ENCODE measurements at places on chromosomes 5 and 9. TPM values are rescaled to one million over a fixed set of nuclear protein-coding genes. Genes with fewer than 3 reads are reported as not detected.
A peak's percentile ranks its signal among the peaks of the same experiment; 100 is the strongest.

DNA sequence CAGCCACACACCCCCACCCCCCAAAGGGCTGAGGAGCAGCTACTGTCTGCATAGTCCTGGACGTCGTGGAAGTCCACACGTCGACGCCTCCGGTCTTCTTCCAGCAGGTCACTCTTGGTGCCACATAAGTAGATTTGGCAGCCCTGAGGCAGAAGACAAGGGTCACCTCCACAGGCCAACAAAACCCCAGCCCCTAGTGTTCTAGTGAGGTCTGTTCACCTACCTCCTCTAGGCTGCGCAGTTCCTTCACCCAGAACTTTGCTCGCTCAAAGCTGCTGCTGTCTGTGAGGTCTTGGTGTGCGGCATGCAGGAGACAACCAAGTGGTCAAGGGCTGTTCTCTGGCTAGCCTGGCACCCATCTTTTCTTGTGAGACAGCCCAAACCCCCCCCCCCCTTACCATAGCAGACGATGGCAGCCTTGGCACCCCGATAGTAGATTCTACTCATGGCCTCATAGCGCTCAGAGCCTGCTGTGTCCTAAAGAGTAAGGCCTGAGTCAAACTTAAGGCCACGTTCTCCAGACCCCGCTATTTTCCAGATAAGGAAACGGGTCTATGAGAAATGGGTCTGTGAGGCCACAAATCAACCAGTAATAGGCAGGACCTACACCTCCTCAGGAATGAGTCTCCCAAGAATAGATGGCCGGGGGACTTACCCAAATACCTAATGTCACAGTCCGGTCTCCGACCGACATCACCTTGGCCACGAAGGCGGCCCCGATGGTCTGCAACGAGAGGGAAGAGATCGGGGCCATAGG is 987 bp downstream of the RAB24 start:
- H3K36me3 ChIP-seq, result peaks cover 21% of the 10 kb centered on the region
- H3K27me3 ChIP-seq, result no peaks in the 10 kb centered on the region
- no peak overlapping the region for H3K27ac ChIP-seq
- H3K4me3 ChIP-seq, result peak overlapping the region; percentile 87
- no peak for DNase-seq

GRCh38 chr9:34665067-34665380 is 2.6 kb upstream of the CCL27 start:
- H3K27ac ChIP-seq, result no peak overlapping the region
- no peak for DNase-seq
- H3K27me3 ChIP-seq, result no peaks in the 10 kb centered on the region

DNA sequence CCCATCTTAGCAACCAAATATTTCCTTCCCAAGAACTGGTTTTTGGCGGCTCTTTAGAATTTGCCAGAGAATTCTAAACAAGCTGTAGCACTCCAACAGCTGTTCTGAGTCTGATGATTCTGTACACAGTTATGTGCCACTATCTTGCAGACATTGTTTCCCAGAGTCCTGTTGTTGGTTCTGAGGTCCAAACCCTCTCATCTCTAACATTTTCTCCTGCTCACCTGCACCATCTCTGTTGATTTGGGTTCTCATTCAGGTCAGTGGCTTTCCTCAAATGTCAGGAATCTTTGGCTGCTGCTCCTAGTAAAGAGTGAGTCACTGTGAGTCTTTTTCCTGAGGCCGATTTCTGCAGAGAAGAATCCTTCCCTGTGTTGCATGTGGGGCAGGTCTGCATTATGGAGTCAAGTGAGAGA is 50.0 kb downstream of the CAMSAP1 start:
- no peak overlapping the region for H3K27ac ChIP-seq
- peaks cover 8% of the 10 kb centered on the region for H3K36me3 ChIP-seq
- no peak overlapping the region for H3K4me3 ChIP-seq

- H3K4me3 ChIP-seq, result no peak overlapping the region
- H3K36me3 ChIP-seq, result no peaks in the 10 kb centered on the region
- H3K27ac ChIP-seq, result no peak overlapping the region
- no peaks in the 10 kb centered on the region for H3K27me3 ChIP-seq
Measured at GRCh38 chr5:35516271-35516670, 101.4 kb upstream of the SPEF2 start.

DNA sequence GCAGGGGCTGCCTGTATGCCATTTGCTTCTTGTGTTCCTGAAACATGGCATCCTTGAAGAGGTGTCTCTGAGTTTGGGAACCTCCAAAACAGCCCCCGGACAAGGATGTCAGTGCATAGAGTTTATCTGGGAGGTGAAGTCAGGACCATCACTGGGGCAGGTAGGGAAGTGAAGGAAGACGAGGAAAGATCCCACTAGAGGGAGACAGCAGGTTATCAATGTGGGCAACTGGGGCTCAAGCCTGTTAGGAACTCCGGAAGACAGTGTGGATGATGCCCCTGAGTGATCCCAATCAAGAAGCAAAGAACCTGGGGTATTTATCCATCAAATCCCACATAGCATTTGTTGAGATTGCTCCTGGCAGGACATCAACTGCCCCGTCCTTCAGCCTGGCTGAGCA is 233.1 kb downstream of the AGTPBP1 start:
- H3K27ac ChIP-seq, result no peak overlapping the region
- H3K36me3 ChIP-seq, result no peaks in the 10 kb centered on the region
- no peak for DNase-seq
- H3K27me3 ChIP-seq, result no peaks in the 10 kb centered on the region
- H3K4me3 ChIP-seq, result no peak overlapping the region
- H3K4me1 ChIP-seq, result no peaks in the 10 kb centered on the region

- peak overlapping the region; percentile 67 for H3K27ac ChIP-seq
- H3K27me3 ChIP-seq, result no peaks in the 10 kb centered on the region
- no peaks in the 10 kb centered on the region for H3K36me3 ChIP-seq
- H3K4me3 ChIP-seq, result peak overlapping the region; percentile 46
Measured at GRCh38 chr5:147509041-147509709, 693 bp downstream of the DPYSL3 start.

DNA sequence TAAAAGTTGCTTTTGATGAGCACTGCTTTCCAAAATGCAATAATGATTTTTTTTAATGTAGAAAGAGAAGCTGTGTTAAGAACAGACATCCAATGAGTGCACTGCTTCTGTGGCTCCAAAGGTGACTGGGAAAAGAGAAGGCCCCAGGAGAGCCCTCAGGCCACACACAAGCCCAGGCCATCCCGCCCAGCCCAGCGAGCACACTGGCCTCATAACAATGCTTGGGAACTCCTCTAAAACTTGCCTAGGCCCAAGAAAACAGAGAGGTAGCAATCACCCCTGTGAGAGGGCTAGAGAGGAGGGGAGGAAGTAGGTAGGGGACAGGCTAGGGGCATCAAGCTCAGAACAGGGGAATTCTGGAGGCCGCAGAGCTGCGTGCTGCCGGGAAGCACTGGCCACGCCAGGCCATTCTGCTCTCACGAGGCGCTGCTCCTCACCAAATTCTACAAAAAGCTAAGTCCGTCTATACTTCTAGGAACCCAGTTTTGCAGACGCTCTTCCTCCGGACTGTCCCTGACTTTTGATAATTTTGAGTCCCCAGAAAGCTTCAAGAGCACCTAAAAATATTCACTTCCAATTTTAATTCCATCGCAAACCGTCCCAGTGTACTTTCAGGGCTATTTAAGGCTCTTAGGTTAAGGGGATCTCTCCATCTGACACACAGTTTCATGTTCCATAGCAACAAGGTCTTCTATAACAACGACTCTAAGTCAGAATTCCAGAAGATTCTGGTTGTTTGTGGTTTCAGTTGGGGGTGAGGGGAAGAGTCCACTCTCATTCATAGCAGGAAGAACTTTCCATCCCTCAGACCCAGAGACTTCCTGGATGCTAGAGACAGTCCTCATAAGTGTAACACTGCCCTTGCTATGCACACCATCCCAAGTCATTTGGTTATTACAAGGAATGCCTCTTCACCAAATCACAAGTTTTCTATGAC is 51.0 kb downstream of the HABP4 start:
- H3K36me3 ChIP-seq, result no peaks in the 10 kb centered on the region
- DNase-seq, result no peak
- no peaks in the 10 kb centered on the region for H3K27me3 ChIP-seq
- H3K27ac ChIP-seq, result no peak overlapping the region
- no peak overlapping the region for H3K4me3 ChIP-seq
- no peaks in the 10 kb centered on the region for H3K4me1 ChIP-seq

- peaks cover 46% of the 10 kb centered on the region for H3K4me1 ChIP-seq
- H3K27me3 ChIP-seq, result no peaks in the 10 kb centered on the region
- H3K4me3 ChIP-seq, result no peak overlapping the region
- H3K36me3 ChIP-seq, result no peaks in the 10 kb centered on the region
- H3K27ac ChIP-seq, result peak overlapping the region; percentile 97
- no peak for DNase-seq
Measured at GRCh38 chr9:130766021-130766926, 68.8 kb upstream of the ABL1 start.

- H3K4me1 ChIP-seq, result no peaks in the 10 kb centered on the region
- no peaks in the 10 kb centered on the region for H3K36me3 ChIP-seq
- DNase-seq, result no peak
- H3K4me3 ChIP-seq, result no peak overlapping the region
- H3K27ac ChIP-seq, result no peak overlapping the region
Measured at GRCh38 chr5:16431490-16431889, 34.1 kb downstream of the ZNF622 start.

- no peaks in the 10 kb centered on the region for H3K27me3 ChIP-seq
- peaks cover 4% of the 10 kb centered on the region for H3K4me1 ChIP-seq
- no peaks in the 10 kb centered on the region for H3K36me3 ChIP-seq
- no peak overlapping the region for H3K4me3 ChIP-seq
- H3K27ac ChIP-seq, result no peak overlapping the region
Measured at GRCh38 chr5:40605295-40605958, 74.3 kb upstream of the PTGER4 start.

GRCh38 chr5:95835682-95836385 is 13.3 kb upstream of the GLRX start:
- H3K36me3 ChIP-seq, result no peaks in the 10 kb centered on the region
- no peaks in the 10 kb centered on the region for H3K27me3 ChIP-seq
- no peak overlapping the region for H3K27ac ChIP-seq
- peaks cover 21% of the 10 kb centered on the region for H3K4me1 ChIP-seq

GRCh38 chr9:26260238-26260637 is 582.0 kb upstream of the TUSC1 start:
- no peaks in the 10 kb centered on the region for H3K36me3 ChIP-seq
- no peak overlapping the region for H3K4me3 ChIP-seq
- H3K27ac ChIP-seq, result peak overlapping the region; percentile 86

DNA sequence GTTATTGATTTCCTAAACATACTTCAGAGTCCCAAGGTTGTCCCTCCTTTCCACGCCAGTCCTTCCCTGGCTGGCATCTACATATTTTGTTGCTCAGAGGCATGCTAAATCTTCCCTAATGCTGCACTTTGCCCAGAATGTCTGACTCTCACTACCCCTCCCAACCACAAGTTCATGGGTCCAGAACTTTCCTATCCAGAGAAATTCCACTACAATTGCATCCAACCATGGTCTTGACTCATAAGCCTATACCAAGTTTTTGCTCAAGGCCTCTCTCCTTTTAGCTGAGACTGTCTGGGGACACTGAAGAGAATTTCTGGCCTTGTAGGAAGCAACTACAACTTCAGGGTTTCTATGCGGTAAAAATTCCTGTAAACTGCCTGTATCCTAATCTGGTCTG is 206.3 kb downstream of the BNC2 start:
- no peaks in the 10 kb centered on the region for H3K4me1 ChIP-seq
- no peak for DNase-seq
- no peak overlapping the region for H3K27ac ChIP-seq
- no peak overlapping the region for H3K4me3 ChIP-seq
- H3K36me3 ChIP-seq, result no peaks in the 10 kb centered on the region

DNA sequence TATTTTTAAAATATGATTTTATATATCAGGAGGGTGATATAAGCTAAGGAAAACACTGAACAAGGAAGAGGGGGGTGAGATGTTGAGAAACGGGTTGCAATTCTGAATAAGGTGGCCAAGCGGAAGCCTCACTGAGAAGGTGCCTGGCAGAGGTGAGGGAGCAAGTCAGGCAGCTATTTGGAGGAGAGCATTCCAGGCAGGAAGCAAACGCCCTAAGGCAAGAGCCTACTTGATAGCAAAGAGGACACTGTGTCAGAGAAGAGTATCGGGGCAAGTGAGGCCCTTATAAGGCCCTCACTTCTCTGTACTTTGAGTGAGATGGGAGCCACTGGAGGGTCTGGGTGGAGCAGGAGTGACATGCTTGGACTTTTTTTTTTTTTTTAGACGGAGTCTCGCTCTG is 8.0 kb upstream of the CTNNA1 start:
- no peaks in the 10 kb centered on the region for H3K36me3 ChIP-seq
- no peak overlapping the region for H3K27ac ChIP-seq
- H3K4me1 ChIP-seq, result no peaks in the 10 kb centered on the region
- H3K27me3 ChIP-seq, result no peaks in the 10 kb centered on the region

GRCh38 chr9:70947086-70947485 is 174.3 kb downstream of the TRPM3 start:
- peaks cover 4% of the 10 kb centered on the region for H3K27me3 ChIP-seq
- no peak overlapping the region for H3K4me3 ChIP-seq
- no peak for DNase-seq
- H3K4me1 ChIP-seq, result no peaks in the 10 kb centered on the region

DNA sequence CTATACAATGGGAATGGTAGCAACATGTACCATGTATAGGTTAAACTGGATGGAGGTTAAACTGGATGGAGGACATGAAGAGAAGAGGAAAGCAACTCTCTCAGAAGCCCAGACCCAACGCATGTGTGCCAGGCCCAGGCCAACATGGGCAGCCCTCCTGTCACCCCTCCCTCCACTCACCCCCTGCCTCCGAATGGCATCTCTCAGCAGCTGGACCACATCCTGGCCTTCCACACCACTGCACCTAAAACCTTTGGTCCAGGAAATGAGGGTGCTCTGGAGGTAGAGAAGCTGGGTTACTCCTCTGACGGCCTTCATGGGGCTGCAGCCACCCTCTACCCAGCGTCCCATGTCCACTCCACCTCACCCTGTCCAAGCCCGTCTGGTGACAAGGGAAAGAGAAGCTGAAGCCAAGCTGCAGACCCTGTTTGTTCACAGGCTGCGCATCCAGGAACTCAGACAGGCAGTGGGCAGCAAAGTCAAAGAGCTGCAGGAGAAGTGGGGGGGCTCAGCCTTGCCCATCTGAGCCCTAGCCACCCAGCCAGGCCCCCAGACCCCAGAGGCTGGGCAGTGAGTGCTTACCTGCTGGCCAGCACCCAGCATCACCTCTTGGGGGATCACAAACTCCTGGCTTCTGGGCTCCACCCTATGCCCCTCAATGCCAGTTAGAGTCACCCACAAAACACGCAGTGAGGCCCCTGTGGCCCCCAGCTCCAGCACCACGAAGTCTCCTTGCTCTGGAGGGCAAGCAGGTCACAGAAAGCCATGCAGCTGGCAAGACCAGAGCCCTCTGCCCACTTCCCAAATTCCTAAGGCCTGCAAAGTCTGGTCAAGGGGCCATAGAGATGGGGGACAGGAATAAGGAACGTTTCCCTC is 8.5 kb downstream of the HK3 start:
- H3K4me1 ChIP-seq, result no peaks in the 10 kb centered on the region
- H3K27me3 ChIP-seq, result peaks cover 2% of the 10 kb centered on the region
- DNase-seq, result no peak
- no peaks in the 10 kb centered on the region for H3K36me3 ChIP-seq
- no peak overlapping the region for H3K27ac ChIP-seq

Gene GOLM1
- 108 TPM for total RNA-seq

Gene PDGFRB
- total RNA-seq, result 1.0 TPM

Gene BHMT2
- 0.76 TPM for total RNA-seq

Gene ADAMTS19
- total RNA-seq, result not detected

Gene EGFLAM
- total RNA-seq, result 1.6 TPM

Gene KIF12
- 0.97 TPM for total RNA-seq

Gene LMAN2
- total RNA-seq, result 151 TPM

Gene FOXD4L4
- 0.15 TPM for total RNA-seq

Gene FAM120AOS
- total RNA-seq, result 28.8 TPM

Gene MAMDC4
- total RNA-seq, result 7.7 TPM

Gene EPB41L4A
- 17.9 TPM for total RNA-seq

Gene CSNK1G3
- 33.0 TPM for total RNA-seq

Gene CTNND2
- not detected for total RNA-seq

Gene IFNK
- not detected for total RNA-seq

Gene ZSWIM6
- total RNA-seq, result 25.7 TPM
